ENCODE measurements at places on chromosomes 7 and 10. TPM values are rescaled to one million over a fixed set of nuclear protein-coding genes. Genes with fewer than 3 reads are reported as not detected.
A peak's percentile ranks its signal among the peaks of the same experiment; 100 is the strongest.

GRCh38 chr10:124041675-124042445 is 51.5 kb downstream of the CHST15 start:
- H3K4me3 ChIP-seq: no peak overlapping the region
- H3K36me3 ChIP-seq: peaks cover 56% of the 10 kb centered on the region
- H3K27me3 ChIP-seq: no peaks in the 10 kb centered on the region
- no peak overlapping the region for H3K27ac ChIP-seq

DNA sequence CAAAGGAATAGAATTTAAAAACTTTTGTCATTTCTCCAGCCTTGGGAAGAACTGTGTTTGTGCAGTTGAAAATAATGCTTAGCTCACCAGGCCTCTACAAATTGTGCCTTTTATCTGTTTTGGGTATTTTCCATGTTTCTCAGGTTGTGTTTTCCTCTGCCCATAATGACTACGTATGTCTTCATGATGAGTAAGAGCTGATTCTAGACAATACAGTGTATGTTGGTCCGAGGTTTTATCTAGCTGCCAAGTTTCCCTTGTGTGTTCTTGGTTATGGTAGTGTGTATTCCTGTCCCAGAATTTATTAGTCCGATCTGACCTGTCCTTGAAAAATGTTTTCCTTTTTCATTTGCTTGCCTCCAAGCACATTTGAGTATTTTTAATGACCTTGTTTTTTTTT is 83.7 kb upstream of the GLCCI1 start:
- no peak overlapping the region for H3K4me3 ChIP-seq
- H3K27ac ChIP-seq: no peak overlapping the region
- no peaks in the 10 kb centered on the region for H3K27me3 ChIP-seq
- H3K36me3 ChIP-seq: no peaks in the 10 kb centered on the region
- no peak for DNase-seq

DNA sequence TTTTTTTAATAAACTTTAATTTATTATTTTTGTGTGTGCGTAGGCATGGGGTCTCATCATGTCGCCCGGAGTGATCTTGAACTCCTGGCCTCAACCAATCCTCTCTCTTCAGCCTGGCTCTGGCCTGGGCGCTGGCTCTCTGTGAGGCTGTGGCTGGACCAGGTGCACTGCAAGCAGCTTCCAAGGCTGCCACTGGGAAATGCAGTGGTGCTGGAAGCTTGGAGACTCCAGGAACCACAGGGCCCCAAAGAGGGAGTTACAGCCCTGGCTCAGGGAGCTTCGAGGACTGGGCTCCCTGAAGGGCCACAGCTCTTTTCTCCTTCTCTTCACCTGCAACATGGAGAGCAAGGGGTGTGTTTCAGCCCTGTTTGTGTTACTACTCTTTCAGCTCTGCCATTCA is 36.7 kb upstream of the BNIP3 start:
- H3K27ac ChIP-seq: no peak overlapping the region
- H3K36me3 ChIP-seq: no peaks in the 10 kb centered on the region
- H3K4me1 ChIP-seq: peaks cover 8% of the 10 kb centered on the region
- H3K4me3 ChIP-seq: no peak overlapping the region
- peaks cover 3% of the 10 kb centered on the region for H3K27me3 ChIP-seq

DNA sequence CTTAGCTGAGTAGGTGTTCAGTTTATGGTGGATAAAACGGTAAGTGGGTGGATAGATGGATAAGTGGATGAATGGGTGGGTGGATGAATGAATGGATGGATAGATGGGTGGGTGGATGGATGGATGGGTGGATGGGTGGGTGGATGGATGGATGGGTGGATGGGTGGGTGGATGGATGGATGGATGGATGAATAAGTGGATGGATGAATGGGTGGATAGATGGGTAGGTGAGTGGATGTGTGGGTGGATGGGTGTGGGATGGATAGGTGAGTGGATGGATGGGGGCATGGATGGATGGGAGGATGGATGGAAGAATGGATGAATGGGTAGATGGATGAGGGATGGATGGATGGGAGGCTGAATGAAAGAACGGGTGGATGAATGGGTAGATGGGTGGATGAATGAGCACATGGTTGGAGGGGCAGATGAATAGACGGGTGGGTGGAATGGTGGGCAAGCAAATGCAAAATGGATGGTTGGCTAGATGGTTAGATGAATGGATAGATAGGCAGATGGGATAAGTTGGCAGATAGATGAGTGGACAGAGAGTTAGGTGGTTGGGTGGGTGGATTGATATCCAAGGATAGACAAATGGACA is 25.7 kb downstream of the ELN start:
- H3K4me1 ChIP-seq: peaks cover 6% of the 10 kb centered on the region
- no peak overlapping the region for H3K4me3 ChIP-seq
- no peak for DNase-seq
- H3K36me3 ChIP-seq: peaks cover 58% of the 10 kb centered on the region
- no peak overlapping the region for H3K27ac ChIP-seq

- DNase-seq: no peak
- no peak overlapping the region for H3K4me3 ChIP-seq
Observed at GRCh38 chr10:125222515-125223308, 62.3 kb upstream of the CTBP2 start.

- no peaks in the 10 kb centered on the region for H3K27me3 ChIP-seq
- peaks cover 6% of the 10 kb centered on the region for H3K4me1 ChIP-seq
- DNase-seq: no peak
- no peaks in the 10 kb centered on the region for H3K36me3 ChIP-seq
Observed at GRCh38 chr7:31882187-31882586, 188.0 kb downstream of the PDE1C start.

- H3K4me3 ChIP-seq: peak overlapping the region; percentile 80
- H3K36me3 ChIP-seq: peaks cover 35% of the 10 kb centered on the region
- peaks cover 21% of the 10 kb centered on the region for H3K4me1 ChIP-seq
- no peak for DNase-seq
- H3K27me3 ChIP-seq: no peaks in the 10 kb centered on the region
Observed at GRCh38 chr7:44580945-44581878, 819 bp downstream of the TMED4 start.

- no peak overlapping the region for H3K4me3 ChIP-seq
- no peak for DNase-seq
- H3K27ac ChIP-seq: no peak overlapping the region
- no peaks in the 10 kb centered on the region for H3K27me3 ChIP-seq
Observed at GRCh38 chr7:70034999-70035398, 436.7 kb downstream of the AUTS2 start.

- H3K27me3 ChIP-seq: no peaks in the 10 kb centered on the region
- DNase-seq: no peak
- no peak overlapping the region for H3K27ac ChIP-seq
- no peaks in the 10 kb centered on the region for H3K36me3 ChIP-seq
Observed at GRCh38 chr7:38855867-38856266, 53.1 kb downstream of the VPS41 start.

GRCh38 chr7:1268866-1269265 is 36.2 kb downstream of the UNCX start:
- no peak overlapping the region for H3K4me3 ChIP-seq
- H3K4me1 ChIP-seq: no peaks in the 10 kb centered on the region
- H3K36me3 ChIP-seq: no peaks in the 10 kb centered on the region
- DNase-seq: no peak

DNA sequence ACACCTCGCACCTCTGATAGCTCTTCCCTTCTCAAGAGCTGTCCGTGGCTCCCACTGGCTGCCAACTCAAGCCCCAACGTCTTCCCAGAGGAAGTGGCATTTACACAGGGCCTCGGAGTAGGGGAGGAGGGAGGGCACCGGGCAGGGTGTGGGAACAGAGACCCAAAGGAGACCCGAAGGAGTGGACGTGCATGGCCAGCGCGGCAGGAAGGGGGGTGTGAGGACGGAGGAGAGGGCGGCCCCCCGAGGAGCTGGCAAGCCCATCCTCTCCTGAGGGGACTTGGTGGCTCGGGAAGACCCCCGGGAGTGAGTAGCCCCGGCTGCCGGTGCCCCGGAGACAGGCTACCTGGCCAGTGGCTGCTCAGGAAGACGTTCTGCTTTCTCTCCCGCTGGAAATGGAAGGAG is 85.9 kb downstream of the FOXL3 start:
- H3K4me1 ChIP-seq: peaks cover 19% of the 10 kb centered on the region
- H3K27me3 ChIP-seq: peaks cover 17% of the 10 kb centered on the region
- no peaks in the 10 kb centered on the region for H3K36me3 ChIP-seq
- no peak overlapping the region for H3K27ac ChIP-seq
- no peak for DNase-seq
- H3K4me3 ChIP-seq: no peak overlapping the region

DNA sequence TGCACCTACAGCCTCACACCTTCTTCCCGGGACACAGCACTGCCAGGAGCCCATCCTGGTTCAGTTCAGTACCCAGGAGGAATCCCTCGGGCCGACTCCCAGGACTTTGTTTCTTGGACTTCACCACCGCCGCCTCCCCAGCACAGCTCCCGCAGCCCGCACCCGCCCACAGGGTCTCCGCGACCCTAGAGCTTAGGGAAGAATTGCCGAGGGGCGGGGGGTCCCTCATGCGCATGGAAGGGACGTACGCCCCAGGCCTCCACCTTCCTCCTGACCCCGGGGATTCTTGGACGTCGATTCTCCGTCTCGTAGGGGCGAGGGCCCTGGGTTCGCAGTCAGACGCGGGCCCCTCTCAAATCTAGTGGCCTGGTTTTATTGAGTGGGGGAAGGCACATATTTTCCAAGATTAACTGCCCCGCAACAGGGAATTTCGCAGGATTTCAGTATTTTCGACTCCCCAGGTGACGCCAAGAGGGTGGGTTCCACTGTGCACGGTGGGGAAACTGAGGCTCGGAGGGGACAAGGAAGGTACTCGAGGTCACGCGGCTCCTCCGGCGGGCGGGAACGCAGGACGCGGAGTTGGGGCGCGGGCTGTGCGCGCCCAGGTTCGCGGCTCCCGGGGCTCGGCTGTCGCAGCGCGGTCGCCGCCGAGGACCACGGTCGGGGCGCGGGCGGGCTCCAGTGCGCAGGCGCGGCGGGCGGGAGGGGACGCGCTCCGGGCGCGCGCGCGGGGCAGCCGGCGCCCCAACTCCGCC is at the start of gene ADCY1:
ADCY1 (plus strand) TSS at position 708 of the 755 bp plus-strand sequence. CDS start 176 bp downstream, outside the sequence.
- H3K4me3 ChIP-seq: peak within 1 kb of the TSS; percentile 54
- peaks cover 12% of the 10 kb centered on the region for H3K4me1 ChIP-seq
- no peak within 1 kb of the TSS for H3K27ac ChIP-seq
- no peaks in the 10 kb centered on the region for H3K36me3 ChIP-seq
- no peak for DNase-seq

DNA sequence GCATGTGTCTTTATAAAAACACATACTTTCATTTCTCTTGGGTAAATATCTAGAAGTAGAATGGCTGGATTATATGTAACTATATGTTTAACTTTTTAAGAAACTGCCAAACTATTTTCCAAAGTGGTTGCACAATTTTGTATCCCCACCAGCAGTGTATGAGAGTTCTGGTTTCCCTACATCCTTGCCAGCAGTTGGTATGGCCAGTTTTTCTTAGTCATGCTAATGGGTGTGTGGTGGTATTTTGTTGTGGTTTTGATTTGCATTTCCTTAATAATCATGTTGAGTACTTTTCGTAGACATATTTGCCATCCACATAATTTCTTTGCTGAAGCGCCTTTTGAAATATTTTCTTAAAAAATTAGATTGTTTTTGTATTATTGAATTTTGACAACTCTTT is 60.3 kb downstream of the NEUROG3 start:
- H3K4me1 ChIP-seq: no peaks in the 10 kb centered on the region
- no peaks in the 10 kb centered on the region for H3K36me3 ChIP-seq
- H3K27ac ChIP-seq: no peak overlapping the region
- no peak overlapping the region for H3K4me3 ChIP-seq
- DNase-seq: no peak
- H3K27me3 ChIP-seq: no peaks in the 10 kb centered on the region

- H3K27me3 ChIP-seq: no peaks in the 10 kb centered on the region
- DNase-seq: no peak
- H3K4me1 ChIP-seq: peaks cover 14% of the 10 kb centered on the region
Observed at GRCh38 chr7:30973791-30974604, 10.2 kb downstream of the GHRHR start.

- no peak for DNase-seq
- H3K36me3 ChIP-seq: no peaks in the 10 kb centered on the region
- no peak overlapping the region for H3K4me3 ChIP-seq
- no peak overlapping the region for H3K27ac ChIP-seq
Observed at GRCh38 chr10:78339251-78339650, 305.6 kb downstream of the RPS24 start.

GRCh38 chr10:5534880-5535856 is 10.4 kb downstream of the CALML3 start:
- no peak for DNase-seq
- H3K36me3 ChIP-seq: no peaks in the 10 kb centered on the region
- no peaks in the 10 kb centered on the region for H3K27me3 ChIP-seq
- H3K27ac ChIP-seq: peak overlapping the region; percentile 42
- no peak overlapping the region for H3K4me3 ChIP-seq

DNA sequence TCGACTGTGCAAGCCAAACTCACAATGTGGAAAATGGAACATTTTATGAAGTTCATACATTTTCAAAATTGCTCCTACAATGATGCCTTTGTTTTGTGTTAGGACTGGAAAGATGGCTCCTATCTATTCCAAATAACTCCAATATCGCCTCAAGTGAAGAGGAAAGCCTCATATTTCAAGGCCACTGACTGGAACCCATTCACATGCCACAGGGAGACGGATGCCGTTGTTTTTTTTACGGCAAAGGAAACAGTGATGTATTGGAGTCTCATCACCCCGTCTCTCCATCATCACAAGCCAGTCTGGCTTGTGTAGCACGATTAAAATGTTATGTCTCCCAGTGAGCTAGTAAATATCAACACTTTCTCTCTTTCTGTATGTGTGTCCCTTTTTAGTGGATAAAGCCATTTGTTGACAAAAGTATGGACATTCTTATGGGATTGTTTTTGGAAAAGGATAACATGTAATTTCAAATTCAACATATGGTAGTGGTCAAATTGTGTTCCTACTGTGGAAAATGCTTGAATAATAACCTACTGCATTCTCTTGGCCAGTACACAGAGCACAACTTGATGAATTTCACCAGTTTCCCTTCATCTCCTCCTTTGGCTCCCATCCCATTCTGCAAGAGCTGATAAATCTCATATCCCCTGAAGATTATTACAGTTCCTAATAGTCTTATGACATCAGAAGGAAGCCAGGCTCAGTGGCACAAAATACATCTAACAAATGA is 109.5 kb upstream of the PITRM1 start:
- no peak overlapping the region for H3K4me3 ChIP-seq
- H3K27ac ChIP-seq: no peak overlapping the region
- no peak for DNase-seq

GRCh38 chr7:155252444-155252887 is 45.2 kb upstream of the INSIG1 start:
- DNase-seq: no peak
- H3K27me3 ChIP-seq: peaks cover 5% of the 10 kb centered on the region
- no peak overlapping the region for H3K27ac ChIP-seq
- no peak overlapping the region for H3K4me3 ChIP-seq

GRCh38 chr7:4065190-4065589 is 616.9 kb upstream of the FOXK1 start:
- H3K4me3 ChIP-seq: no peak overlapping the region
- no peak for DNase-seq
- H3K4me1 ChIP-seq: no peaks in the 10 kb centered on the region
- H3K36me3 ChIP-seq: no peaks in the 10 kb centered on the region

Gene COL28A1
- total RNA-seq: 2.0 TPM

Gene LRMDA
- 29.9 TPM for total RNA-seq

Gene ADCY1
- 2.4 TPM for total RNA-seq

Gene NOS3
- 15.1 TPM for total RNA-seq

Gene UBE3C
- 55.7 TPM for total RNA-seq

Gene SPDYE9
- total RNA-seq: not detected

Gene NEURL1
- 0.95 TPM for total RNA-seq

Gene NEBL
- 96.4 TPM for total RNA-seq
